T follicular helper cell (primary cell): ENCODE measurements at places on chromosomes 2 and 18.

DNA sequence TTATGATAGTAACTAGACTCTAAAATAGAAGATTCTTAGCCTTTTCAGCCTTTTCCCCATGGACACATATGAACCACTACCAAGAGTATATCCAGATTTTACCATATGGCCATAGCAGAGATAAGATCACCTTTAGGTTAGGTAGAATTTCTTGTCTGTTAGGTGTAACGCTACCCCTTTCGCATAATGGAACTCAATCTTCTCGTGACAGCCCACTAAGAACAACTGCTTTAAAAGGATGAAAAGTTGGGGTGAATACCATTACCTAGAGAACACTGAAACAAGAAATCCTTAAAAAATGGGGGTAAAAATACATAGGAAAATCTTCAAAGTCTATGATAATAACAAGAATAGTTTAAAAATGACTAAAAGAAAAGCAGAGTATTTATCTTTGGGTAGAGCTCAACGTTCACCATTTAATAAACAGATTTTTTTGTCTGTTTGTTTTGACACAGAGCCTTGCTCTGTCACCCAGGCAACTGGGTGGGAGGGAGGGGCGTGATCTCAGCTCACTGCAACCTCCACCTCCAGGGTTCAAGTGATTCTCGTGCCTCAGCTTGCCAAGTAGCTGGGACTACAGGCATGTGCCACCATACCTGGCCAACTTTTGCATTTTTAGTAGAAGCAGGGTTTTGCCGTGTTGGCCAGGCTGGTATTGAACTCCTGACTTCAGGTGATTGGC, 67.2 kb downstream of the VIL1 start:
- no peak for DNase-seq

DNA sequence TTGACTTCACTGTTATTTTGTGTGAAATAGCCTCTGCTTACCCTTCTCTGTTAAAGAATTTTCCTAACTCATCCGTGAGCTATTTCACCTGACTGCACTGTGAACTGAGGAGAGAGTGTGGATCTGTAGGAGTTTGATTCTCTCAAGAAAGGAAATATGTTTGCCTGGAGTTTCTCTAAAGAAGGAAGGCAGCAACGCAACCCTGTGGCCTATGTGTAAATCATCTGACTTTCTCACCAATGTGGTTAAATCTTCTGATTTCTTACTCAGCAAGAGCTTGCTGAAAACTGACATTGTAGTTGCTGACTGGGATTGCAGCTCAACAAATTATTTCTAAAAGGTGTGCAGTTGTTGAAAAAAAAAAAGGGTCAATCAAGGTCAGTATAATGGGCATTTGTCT, 153.9 kb upstream of the PELI1 start:
- DNase-seq, result no peak

DNA sequence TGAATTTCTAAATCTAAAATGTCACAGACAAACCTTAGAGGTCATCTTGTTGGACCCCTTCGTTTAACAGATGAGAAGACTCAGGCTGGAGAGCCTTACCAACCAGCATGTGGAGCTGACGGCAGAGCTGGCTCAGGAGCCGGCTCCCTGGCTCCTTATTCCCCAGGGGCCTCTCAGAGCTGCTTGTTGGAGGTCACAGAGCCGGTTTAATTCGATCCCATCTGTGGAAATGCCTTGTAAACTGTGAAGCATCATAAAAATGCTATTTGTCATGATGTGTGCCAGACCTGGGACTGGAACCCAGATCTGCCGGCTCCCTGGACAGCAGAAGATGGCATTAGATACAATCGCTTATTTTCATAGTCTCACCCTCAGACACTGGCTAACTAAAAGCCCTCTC, 8.2 kb upstream of the CIB4 start:
- no peak for DNase-seq

GRCh38 chr2:27992787-27993401, 102.4 kb downstream of the BABAM2 start:
- DNase-seq, result no peak

DNA sequence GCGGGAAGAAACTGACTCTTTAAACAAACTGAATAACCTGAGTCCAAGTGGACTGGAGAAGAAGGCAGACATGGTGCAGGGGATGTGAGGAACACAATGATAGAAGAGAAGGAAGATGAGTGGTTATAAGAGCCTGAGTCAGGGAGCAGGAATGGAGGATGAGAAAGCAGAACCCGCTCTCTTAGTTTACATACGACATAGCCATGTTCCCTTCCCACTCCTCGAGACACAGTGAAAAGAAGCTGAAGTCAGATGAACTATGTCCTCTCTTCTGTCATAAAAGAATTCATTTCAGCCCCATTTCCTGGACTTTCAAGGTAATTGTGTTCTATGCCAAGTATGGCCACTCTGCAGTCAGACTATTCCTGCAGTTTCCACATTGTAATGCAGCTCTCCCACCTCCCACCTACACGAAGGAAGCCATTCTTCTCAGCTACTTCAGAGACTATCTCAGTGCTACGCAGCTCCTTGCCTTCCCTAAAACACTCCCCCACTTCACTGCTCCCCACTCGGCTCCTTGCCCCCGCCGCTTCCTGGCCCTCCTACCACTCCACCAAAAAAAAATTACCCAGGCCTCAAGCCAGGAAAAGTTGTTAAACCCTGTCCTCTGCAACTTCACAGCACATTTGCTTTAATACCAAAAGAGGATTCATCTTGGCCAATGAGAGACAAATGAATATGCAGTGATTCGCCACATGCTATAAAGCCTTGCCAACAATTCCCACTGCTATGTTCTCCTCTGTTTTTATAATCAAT, 323.4 kb upstream of the EPHA4 start:
- DNase-seq, result no peak

GRCh38 chr2:126866451-126866850, 32.2 kb upstream of the TEX51 start:
- no peak for DNase-seq

DNA sequence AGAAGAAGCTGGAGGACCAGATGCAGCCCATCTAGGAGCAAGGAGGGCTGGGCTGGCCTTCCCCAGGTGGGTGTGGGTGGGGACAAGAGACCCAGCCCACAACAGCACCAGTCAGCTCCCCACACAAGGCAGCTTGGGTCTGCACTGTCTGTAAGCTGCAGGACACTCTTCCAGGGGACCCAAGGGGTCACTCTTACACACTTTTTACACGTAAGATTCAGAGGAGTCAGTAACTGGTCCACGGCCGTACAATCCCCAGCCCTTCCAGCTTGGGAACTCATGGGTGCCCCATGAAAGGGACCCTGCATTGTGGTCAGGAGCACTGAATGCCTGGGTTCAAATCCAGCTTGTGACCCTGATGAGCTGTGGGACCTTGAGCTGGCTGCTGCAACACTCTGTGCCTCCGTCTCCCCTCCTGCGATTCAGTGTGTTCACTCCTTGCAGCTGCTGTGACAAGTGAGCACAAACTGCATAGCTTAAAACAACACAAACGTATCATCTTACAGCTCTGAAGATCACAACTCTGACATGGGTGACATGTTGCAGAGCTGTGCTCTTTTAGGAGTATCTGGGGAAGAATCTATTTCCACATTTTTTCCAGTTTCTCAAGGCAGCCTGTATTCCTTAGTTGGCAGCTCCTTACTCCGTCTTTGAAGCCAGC, 11.1 kb upstream of the SLC66A3 start:
- DNase-seq, result no peak

- no peak for DNase-seq
These were observed 437.3 kb upstream of the NRP2 start for GRCh38 chr2:205245001-205245400.

- DNase-seq, result no peak
These were observed 567.6 kb downstream of the PLCL1 start for GRCh38 chr2:198371921-198372543.

GRCh38 chr2:55965276-55965675, 41.7 kb upstream of the EFEMP1 start:
- DNase-seq, result no peak

GRCh38 chr2:46296840-46297545, at the start of gene EPAS1:
Gene EPAS1 (plus strand): TSS chr2:46297407. CDS start chr2:46297912, 505 bp downstream.
- DNase-seq, result peak; percentile 65

DNA sequence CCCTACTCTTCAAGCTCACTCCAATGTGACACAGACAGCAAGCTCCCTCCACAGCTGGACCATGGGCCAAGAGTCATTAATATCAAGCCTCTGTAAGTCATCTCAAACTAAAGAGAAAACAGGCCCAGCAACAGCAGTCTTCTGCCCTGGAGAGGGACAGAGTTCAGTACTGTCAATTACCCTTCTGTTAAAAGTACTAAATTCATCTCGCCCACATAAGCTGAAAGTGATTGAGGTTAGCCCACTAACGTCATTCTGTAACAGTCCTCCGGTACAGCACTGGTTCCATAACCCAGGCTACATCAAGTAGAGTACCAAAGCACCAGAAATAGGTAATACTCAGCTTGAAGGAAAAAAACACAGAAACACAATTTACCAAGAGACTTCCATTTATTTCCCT, 25.9 kb downstream of the THADA start:
- no peak for DNase-seq

DNA sequence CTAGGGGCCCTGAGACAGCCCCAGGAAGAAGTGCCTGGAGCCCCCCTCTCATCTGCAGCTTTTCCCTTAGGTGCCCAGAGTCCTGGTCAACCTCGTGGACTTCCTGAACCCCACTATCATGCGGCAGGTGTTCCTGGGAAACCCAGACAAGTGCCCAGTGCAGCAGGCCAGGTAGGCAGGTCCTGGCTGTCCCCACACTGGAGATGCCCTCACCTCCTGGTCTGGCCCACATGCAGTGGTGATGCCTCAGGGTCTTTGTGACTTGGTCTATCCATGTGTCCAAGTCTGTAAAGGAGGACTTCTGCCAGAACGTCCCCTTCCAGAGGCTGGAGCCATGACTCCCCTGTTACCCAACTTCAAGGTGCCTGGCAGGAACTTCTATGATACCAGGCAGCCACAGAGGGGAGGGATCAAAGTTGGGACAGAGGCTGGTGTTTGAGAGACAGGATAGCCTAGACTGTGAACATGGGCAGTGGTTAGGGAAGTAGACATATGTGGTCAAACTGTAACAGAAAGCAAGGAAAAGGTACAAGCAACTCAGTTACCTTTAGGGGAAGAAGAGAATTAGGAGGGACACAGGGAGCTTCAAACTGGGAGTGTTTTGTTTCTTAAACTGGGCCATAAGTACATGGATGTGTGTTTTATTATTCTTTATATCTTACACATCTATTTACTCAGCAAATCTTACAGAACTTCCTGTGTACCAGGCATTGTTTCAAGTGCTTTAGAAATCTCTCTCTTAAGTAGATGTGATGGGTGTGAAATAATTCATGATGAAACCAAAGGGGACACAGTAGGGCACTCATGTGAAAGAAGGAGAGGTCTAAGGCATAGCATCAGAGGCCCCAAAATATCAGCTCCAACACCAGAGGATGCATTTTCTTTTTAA, 107.1 kb downstream of the PLB1 start:
- no peak for DNase-seq

- DNase-seq, result no peak
These were observed 7.6 kb upstream of the LPIN1 start for GRCh38 chr2:11738589-11739436.

DNA sequence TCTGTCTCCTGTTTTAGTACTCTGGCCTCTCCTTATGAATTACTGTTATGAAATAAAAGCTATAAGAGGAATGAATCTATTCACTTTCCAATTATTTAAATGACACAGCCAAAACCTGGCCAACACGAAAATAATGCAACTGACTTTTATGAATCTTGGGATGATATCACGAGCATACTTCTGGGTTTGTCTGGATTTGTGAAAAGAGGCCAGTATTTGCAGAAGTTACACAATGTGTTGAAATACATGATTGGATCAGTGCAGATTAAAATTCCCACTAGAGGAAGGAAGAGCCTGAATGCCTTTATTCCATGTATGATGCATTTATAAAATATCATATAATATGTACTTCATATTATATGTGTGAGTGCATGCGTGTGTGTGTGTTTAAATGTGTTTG, 418.2 kb downstream of the GRB14 start:
- DNase-seq, result no peak

DNA sequence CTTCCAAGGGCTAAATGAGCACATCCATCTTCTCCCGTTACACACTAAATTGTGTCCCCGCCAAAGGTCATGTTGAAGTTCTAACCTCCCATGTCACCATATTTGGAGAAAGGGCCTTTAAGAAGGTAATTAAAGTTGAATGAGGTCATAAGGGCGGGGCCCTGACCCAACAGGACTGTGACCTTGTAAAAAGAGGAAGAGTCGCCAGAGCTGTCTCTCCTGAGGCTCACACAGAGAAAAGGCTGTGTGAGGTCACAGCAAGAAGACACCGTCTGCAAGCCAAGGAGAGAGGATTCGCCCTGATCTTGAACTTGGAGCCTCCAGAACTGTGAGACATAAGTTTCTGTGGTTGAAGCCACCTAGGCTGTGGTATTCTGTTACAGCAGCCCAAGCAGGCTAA, 24.1 kb downstream of the TRABD2A start:
- DNase-seq, result no peak

- DNase-seq, result no peak
These were observed 851.8 kb upstream of the NXPH2 start for GRCh38 chr2:139631966-139632365.

- DNase-seq, result no peak
These were observed 62.1 kb upstream of the SLC16A14 start for GRCh38 chr2:230130668-230131364.

DNA sequence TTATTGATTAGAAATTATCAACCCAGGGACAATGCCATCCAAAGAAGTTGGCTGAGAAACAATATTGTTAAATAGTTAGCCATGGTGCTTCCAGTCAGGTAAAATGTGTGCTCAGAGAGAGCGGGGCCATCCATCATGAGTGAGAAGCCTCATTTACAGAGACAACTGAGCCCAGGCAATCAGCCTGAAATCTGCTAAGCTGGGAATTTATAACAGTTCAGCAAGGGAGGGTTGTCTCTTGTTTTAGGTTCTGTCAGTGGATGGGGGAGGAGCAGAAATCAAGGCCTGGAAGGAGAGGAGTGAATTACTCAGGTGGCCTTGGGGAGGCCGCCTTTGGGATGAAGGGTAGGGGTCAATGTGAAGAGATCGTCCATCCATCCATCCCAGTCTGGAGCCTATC, 102.5 kb upstream of the ST8SIA3 start:
- no peak for DNase-seq

- no peak for DNase-seq
These were observed 9.8 kb upstream of the NCK2 start for GRCh38 chr2:105734762-105735538.

GRCh38 chr2:54370405-54371104, 85.6 kb upstream of the SPTBN1 start:
- no peak for DNase-seq

- no peak for DNase-seq
These were observed 373 bp upstream of the MTHFD2 start for GRCh38 chr2:74198023-74198460.
